OCI-M1 (cell line): ENCODE measurements at places on chromosomes 1 and 21.
A peak's percentile ranks its signal among the peaks of the same experiment; 100 is the strongest.

- DNase-seq = no peak
Measured at GRCh38 chr21:31335957-31336738, 7.9 kb downstream of the TIAM1 start.

DNA sequence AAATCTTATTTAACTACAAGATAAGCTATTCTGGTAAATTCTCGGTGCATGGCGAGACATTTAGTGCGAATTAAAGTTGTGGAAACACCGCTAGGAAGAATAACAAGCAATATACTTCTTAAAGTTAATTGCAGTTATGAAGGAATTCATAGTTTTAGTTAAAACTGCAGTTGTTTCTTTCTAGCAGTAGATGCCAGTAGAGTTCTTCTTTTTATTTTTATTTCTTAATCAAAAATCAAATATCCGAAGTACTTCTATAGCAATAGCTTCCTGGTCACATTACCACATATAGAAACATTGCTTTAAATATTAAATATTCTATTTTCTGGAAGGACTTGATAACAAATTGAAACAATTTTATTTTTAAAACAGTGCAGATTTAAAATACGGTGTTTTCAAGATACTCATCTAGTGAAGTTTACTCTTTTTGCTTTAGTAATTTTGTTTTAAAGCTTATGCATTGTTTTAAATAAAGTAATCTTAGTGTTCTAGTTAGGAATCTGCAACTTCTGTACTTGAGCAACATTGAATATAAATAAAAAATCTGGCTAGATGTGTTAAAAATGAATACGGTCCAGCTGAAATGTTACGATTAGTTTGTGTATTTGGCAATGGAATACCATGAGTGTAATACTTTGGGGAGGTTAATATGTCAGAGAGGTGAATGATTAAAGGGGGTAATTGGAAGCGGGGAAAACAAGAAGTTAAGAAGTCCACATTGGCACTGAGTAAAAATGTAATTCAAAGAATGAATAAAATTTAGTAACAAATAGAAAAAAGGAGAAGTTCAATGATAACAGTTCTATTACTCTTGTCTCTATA lies 2.7 kb upstream of the PRKACB start:
- DNase-seq = peak; percentile 76

- no peak for DNase-seq
Measured at GRCh38 chr21:37432710-37433455, 66.3 kb downstream of the DYRK1A start.

GRCh38 chr1:216926720-216927510 lies 203.7 kb upstream of the ESRRG start:
- DNase-seq = no peak

DNA sequence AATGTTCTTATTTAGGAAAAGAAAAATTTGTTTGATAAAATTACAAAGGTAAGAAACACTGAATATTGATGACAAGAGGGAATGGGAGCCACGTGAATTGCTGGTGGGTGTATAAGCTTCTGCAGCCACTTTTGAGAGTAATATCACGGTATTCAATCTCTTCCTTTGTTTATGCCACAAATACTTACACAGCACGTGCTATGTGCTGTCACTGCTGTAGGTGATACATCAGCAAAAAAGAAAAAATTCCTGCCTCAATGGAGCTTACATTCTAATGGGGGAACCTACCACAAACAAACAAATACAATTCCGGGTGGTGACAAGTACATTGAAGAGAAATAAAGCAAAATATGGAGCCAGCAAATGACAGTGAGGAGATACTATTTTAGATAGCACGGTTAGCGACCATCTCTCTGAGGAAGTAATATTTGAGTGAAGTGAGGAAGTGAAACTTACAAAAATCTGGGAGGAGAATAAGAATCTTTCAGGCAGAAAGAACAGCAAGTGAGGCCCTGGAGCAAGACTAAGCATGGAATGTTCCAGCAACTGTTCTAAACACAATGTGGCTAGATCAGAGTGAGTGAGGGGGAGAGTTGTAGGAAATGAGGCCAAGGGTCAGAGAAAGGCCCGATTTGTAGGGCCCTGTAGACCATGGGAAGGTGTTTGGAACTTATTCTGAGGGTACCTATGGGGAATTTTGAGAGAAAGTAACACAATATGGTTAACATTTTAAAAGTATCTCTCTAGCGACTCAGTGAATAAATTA lies 2.6 kb upstream of the FCRLB start:
- peak; percentile 39 for DNase-seq

GRCh38 chr1:209622841-209623829 lies 29.1 kb downstream of the LAMB3 start:
- no peak for DNase-seq

- DNase-seq = peak; percentile 1
Measured at GRCh38 chr1:102772831-102773230, 335.5 kb downstream of the COL11A1 start.

DNA sequence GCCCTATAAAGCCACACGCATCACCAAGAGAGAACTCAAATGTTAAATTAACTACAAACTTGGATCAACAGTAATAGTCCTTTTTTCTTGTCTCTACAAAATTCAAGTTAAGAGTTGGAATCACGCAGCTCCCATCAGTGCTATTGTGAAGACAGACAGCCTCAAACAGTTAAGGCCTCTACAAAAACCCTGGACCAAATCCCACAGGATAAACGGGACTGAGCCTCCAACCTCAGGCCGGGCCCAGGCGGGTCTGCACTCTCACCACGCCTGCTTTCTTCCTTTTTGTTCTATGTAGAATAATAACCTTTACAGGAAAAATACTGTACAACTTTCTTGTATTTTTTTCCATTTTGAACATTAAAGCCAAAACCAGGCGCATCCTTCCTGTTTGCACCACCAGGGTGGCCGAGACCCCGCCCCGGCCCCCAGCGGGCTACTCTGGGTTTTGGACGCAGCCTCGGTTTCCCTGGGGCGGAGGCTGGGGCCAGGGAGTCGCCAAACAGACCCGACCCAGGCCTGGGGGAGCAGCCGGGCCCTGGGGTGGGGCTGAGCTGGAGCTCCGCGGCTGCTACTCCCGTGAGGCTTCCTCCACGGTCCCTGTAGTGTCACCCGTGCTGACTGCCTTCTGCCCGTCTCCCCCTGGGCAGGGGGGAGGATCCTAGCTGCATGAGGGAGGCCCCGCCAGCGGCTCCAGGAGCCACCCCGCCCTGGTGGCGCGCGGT lies 158.4 kb downstream of the CASZ1 start:
- DNase-seq = no peak

- DNase-seq = no peak
Measured at GRCh38 chr1:175364424-175365076, 172.0 kb upstream of the KIAA0040 start.

- no peak for DNase-seq
Measured at GRCh38 chr1:3173381-3173980, 104.5 kb downstream of the PRDM16 start.

GRCh38 chr1:110771245-110772022 lies 96.7 kb upstream of the KCNA3 start:
- DNase-seq = no peak

GRCh38 chr1:9538669-9539164 lies 548 bp upstream of the SLC25A33 start:
- DNase-seq = no peak

- DNase-seq = no peak
Measured at GRCh38 chr1:42118125-42118524, 35.1 kb upstream of the GUCA2B start.

DNA sequence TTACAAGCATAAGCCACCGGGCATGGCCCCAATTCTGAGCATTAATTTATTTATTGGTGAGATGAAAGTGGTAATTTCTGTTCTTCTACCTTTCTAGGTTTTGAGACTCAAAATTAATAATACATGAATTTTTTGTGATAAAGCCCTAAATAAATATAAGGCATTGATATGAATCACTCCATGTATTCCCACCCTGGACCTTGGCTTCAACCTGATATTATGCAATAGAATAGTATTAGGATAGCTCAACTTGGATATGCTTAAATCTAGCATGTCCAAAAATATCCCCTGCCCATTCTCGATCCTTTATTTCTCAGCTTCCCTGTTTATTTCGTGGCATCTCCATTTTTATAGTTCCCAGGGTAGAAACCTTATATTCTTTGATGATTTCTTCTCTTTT lies 2.5 kb downstream of the AGL start:
- DNase-seq = no peak

DNA sequence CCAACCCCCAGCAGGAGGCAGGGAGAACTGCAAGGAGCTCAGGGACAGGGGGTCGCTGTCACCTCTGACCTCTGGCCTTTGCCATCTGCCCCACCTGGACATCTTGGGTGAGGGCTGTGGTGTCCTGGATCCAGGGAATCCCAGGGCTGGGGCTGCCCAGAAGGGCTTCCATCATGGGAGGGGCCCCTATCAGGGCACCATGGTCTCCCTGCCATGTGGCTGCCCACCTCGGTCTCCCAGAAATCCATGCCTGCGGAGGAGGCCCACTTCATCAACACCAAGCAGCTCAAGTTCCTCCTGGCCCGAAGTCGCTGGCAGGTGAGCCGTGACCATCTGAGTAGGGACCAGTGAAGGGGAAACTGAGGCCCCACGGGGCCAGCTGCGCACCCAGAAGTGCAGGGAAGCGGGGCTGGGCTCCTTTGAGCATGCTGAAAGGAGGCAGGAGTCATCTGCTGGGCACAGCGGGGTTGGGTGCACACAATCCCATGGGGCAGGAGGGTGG lies 36.1 kb downstream of the TRIM11 start:
- no peak for DNase-seq

GRCh38 chr1:175192111-175192629 lies 406 bp downstream of the KIAA0040 start:
- peak; percentile 76 for DNase-seq

GRCh38 chr1:62903982-62904855 lies 120.3 kb downstream of the ATG4C start:
- DNase-seq = no peak

DNA sequence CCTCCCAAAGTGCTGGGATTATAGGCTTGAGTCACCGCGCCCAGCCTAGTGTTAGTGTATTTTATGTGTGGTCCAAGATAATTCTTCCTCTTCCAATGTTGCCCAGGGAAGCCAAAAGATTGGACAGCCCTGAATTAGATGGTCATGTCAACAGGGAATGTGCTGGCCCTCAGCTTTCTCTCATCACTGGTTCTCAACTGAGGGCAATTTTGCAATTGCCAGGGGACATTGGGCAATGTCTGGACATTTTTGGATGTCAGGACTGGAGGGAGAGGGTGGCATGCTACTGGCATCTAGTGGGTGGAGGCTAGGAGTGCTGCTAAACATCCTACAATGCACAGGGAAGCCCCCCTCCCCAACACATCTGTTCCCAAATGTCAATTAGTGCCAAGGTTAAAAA lies 95.0 kb downstream of the LAMC2 start:
- DNase-seq = peak; percentile 53

DNA sequence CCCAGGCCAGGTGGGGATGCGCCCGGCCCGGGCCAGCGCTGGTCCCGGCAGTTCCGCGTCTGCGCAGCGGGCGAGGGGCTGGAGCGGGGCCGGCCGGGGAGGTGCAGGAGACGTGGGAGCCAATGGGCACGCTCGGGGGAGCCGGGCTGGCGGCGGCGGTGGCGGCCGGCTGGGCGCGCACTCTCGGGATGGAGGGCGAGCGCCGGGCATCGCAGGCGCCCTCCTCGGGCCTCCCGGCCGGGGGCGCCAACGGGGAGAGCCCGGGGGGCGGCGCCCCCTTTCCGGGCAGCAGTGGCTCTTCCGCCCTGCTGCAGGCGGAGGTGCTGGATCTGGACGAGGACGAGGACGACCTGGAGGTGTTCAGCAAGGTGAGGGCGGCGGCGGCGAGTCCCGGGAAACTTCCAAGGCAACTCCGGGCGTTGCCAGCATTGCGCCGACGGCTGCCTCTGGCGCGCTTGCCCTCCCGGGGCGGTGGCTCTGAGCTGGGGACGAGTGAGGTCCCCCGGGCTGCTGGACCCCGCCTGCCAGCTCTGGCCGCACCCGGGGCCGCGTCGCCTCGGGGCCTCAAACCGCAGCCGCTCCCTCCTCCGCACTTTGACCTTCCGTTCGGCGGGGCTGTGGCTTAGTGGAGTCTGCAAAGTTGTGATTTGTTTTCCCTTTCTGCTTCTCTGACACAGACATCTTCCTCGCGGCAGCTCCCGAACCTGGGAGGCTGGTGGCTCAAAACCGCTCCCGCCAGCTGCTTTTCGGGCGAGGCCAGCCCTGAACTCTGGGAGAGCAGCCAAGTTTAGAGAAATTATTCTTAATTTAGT lies at the start of gene SNX7:
Gene SNX7, plus strand, starts transcription at position 178 of the 812 bp plus-strand sequence. Its CDS starts 11 bp downstream, at position 189.
- no peak for DNase-seq

- no peak for DNase-seq
Measured at GRCh38 chr1:212301580-212301979, 16.4 kb downstream of the PPP2R5A start.

DNA sequence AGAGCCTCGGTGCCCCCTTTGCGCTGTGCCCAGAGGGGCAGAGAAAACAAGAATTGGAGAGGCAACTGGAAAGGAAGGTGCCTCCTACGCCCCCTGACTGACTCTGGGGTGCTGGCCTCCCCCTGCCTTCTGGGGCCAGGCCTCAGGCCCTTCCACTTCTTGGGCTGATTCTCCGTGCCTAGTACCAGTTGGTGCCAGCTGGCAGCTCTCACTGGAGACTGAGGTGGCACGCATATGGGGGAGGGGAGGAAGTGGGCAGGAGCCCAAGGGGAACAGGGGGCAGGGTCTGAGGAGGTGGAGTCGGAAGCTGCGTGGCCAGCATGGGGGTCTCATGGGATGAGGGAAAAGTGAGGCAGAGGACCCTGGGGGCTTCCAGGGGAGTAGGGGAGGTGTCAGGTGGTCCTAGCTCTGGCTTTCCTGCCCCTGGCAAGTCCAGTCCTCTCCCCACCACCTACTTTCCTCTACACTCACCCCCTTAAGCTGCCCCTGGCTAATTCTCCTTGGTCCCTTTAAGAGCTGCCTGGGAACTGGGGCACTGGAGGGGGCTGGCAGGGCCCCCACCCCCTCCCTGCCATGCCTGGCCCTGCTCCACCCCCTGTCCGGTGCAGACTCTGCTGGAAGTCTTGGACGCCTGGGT lies 6.5 kb upstream of the SEMA4A start:
- no peak for DNase-seq
